SW 1271 (cell line): ENCODE measurements at places on chromosomes 7 and 10.

- no peak for DNase-seq
Observed at GRCh38 chr7:99452541-99452940, 13.4 kb downstream of the ATP5MF start.

- no peak for DNase-seq
Observed at GRCh38 chr10:101682172-101682825, 12.7 kb downstream of the FBXW4 start.

DNA sequence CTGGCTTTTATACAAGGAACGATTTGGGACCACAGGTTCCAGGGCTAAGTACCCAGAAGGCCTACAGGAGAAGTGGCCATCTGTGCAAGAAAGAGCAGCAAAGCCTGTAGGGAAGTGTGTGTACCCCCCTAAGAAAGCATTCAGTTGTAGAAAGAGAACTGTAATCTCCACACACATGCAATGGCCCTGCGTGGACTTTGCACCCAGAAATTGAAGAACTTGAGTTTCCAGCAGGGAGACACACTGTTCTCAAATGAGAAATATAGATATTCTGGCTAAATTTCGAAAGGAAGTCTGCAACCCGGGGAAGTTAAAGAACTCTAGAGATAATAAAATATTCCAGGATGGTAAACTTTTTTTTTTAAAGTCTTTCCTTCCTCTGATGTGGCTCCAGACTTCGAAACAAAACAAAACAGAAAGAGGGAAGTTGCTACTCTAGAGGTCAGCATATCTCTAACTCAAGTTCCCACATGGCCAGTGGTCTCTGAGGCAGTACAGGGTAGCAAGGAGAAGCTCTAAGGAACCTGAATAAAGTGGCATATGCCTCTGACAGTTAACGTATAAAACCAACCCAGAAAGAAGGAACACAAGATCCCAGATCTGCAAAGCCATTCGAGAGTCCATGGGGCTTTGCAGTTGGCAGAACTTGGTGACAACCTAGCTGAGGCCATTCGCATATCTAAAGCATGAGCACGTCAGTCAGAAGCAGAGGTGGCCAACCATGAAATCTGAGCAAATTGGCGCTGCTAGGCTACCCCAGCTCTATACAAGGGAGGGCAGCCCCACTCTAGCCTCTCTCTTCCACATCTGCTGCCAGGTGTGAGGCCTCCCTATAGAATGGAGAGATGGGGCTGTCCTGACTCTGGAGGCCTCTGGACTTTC is 56.6 kb downstream of the ELMO1 start:
- no peak for DNase-seq

DNA sequence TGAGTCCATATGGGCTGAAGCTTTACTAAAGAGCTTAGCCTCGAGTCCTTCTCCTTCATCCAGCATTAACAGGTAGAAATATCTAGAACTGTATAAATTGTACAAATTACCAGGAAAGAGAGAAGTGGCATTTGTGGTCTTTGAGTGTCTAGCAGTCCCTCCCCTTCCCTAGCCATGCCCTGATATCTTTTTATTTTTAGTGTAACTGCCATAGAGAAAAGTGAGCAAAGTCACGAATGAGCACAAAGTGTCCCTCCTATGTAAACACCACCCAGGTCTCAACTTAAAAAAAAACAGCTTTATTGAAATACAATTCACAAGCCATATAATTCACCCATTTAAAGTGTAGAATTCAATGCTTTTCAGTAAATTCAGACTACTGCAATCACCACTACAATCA is 339.0 kb upstream of the ZMIZ1 start:
- DNase-seq, result no peak

DNA sequence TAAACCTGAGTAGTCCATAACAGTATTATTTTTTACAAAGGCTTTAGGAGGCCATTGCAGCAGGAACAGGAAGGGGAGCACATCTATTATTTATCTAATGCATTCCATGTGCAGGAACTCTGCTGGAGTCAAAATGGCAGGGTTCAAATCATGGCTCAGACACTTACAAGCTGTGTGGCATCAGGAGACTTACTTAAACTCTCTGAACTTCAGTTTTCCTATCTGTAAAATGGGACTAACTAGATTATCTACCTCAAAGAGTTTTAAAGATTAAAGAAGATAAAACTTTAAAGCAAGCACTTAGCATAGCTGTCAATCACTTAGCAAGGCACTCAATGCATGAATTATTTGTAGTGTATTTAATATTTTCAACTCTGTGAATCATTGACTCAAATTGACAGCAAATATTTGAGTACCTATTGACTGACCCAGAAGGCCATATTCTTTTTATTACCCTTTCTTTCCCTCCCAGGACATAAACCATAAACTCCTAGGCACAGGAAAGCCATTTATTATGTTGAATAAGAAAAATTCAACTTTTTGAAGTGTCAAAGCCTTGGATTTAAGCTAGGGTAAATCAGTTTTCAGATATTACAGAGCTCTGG is 115.8 kb upstream of the FAM204A start:
- DNase-seq, result no peak

DNA sequence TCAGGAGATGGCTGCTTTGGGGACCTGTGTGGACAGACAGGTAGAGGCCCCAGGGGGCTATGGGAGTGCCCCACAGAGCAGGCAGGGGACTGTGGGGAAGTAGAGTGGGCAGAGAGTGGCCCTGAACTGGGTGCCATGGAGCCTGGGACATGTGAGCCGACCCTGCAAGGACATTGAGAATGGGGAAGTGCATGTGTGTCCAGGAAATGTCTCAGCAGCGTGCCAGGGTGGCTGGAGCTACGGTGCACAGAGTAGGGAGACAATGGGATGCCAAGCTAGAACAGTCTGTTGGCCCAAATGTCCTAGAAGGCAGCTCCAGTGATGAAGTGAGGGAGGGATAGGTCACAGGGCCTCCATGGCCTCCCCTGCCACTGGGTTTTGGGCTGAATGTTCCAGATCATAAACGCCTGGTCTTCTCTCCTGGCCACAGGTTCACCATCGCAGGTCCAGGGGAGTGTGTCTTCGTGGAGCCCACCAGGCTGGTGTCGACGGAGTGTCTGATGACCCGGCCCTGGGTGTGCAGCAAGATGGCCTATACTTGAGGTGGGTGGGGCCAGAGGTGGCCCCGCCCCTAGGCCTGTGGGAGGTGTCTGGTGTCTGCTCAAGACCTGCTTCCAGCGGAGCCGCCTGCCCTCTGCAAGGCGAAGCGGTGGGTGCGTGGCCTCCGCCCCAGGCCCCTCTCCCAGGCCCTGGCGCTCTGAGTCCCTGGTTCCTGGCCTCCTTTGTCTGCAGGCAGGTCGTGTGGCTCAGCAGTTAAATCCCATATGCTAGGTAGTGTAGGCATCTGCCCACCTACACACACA is 20.5 kb downstream of the CLEC2L start:
- no peak for DNase-seq

DNA sequence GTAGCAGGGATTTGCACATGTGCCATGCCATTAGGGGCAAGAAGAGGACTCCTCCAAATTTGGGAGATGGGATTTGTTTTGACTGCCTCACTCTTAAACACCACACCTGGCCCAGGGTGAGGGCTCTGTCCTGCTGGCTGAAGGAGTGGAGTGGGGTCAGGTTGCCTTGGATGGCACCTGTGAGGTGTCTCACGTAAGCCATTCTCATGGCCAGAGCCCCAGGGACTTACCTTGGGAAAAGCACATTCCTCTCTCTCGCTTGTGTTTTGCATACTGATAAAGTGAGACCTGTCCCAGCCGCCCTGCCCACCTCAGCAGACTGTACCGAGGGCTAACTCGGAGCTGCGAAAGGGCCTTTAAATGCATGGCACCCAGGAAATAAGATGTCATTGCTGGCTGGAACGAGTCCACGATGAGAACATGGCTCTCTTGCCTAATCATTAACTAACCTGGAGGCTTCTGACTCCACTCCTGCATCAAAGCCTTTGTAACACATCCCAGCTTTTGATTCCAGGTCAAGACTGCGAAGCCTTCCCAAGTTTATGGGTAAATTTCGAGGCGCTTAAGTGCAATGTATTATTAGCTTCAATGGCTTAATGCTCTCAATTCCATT is 184.0 kb upstream of the RNF32 start:
- DNase-seq, result no peak
